T-helper 2 cell treated with Interferon-gamma antibody and Interleukin-4, amounts not matched to agents 5 μg/mL and 100 μg/mL, for 36 hours (primary cell): ENCODE measurements at places on chromosomes 12 and 14.

- peak; percentile 22 for DNase-seq
Observed at GRCh38 chr14:100440207-100440631, 117.1 kb downstream of the SLC25A47 start.

DNA sequence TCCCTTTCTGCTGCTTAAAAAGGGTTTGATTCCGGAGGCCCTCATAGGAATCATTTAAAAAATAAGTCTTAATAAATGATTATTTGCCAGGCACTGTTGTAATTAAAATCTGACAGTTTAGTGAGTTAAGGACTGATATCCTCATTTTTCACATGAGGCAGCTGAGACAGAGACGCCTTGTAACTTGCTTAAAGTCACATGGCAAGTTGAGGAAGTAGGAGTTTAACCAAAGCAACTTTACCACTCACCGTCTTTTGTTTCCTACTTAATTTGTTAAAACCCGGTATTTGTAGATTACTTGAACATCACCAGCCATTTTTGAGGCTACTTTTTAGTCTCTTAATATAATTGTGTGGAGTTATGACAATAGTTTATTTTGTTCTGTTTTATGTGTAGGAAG, 2.4 kb downstream of the TIGAR start:
- no peak for DNase-seq

DNA sequence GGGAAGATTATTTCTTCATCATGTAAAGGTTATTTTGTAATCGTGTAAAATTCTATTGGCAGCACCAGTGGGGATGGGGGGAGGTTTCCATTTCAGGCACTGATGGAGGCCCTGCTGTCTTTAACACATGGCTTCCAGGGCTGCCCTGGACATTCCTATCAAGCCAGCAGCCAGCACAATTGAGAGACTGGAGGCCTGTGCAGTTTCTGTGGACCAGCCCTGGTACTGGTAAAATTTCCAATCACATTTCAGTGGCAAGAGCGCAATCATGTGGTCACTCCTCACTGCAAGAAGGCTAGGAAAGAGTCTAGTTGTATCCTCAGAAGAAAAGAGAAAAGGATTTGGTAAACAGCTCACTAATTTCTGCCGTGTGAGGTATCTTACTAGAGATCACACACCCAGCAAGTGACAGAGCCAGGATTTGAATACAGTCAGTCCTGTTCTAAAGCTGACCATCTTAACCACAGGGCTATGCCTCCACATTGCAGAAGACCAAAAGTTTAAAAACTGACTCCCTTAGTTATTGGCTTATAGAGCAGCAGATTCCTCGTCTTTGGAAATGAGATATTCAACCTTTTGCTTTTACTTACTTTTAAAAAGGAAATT, 179.4 kb upstream of the ARHGAP5 start:
- DNase-seq = no peak

DNA sequence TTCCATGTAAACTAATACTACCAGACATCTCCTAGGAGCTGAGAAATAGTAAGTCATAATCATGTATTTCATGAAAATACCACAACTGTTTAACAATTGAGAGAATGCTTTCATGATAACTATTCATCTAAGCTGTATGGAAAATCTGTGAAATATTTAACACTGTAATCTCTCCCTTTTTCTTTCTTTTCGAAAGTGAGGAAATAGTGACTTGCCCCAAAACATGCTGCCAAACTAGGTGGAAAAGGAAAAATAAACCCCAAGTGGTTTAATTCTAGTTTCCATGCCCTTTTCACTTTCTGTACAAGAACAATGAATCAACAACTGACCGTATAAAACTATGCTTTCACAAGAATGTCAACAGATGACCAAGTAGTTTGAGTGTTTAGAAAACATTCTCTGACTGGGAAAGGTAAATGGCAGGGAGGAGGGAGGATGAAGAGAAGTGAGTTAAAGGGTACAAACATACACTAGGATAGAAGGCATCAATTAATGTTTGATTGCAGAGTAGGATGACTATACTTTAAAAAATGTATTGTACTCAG, 147.5 kb upstream of the AVPR1A start:
- DNase-seq = no peak

DNA sequence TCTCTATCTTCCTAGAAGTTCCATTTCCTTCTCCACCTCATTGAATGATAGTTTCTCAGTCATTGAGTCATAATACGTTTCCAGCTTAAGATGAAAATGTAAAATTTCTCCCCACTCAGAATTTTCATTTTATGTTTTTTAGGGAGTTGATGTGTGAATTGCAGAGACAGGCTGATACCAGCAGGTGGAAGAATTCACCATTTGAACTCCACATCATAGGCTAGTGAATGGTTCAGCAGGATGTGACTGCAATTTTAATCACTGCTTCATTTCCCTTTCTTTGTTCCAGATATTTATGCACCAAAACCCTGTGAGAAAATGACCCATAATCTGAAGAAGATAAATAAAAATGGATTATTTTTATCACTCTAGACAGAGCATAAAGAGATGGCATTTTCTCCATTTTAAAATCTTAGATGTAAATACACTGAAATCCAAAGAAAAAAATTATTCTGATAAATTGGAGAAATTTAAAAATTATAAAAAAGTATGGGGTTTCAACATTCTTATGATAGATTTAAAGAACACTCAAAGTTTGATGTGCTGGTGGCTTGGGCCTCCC, 10.6 kb upstream of the PYGL start:
- DNase-seq = no peak

DNA sequence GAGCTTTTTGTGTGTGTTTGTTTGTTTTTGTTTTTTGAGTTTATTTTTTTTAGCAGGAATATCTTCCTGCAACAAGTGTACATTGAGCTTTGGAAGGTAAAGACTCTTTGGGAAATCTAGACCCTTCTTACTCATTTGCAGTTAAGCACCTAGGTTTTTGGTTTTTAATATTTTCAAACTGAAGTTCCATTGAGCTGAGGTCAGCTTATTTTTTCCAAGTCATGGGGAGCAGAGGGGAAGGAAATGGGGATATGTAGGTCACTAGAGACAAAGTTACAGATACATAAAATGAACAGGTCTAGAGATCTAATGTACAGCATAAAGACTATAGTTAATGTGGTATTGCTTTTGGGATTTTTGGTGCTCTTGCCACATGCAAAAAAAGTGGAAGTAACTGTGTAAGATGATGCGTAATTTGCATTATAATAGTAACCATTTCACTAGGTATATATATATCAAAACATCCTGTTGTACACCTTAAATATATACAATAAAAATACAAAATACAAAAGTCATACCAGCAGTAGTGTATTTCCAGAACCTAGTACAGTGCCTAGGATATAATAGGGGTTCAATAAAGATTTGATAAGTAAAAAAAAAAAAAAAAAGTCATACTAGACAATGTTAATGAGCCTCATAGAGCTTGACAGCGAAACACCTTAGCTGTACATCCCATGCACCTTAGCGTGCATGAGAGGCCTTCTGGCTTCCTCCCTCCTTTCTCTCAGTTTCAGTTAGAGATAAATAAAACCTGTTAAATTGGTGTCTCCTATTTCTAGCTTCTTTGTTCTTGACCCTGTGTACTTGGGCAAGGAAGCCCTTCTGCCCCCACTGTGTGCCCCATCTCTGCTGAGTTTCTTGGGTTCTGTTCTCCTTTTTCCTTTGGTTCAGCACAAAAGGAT, 22.7 kb downstream of the CGRRF1 start:
- DNase-seq = no peak

- no peak for DNase-seq
Observed at GRCh38 chr14:75047506-75047905, 3.8 kb downstream of the MLH3 start.

- DNase-seq = no peak
Observed at GRCh38 chr12:48994224-48995085, 4.7 kb downstream of the DDN start.

GRCh38 chr14:83860631-83861155, 1669.3 kb upstream of the FLRT2 start:
- no peak for DNase-seq

GRCh38 chr12:94791933-94792332, 141.6 kb upstream of the TMCC3 start:
- DNase-seq = no peak

GRCh38 chr14:104925855-104926609, 1.4 kb downstream of the PLD4 start:
- DNase-seq = no peak
